ENCODE measurements at places on chromosomes 6 and 20.

DNA sequence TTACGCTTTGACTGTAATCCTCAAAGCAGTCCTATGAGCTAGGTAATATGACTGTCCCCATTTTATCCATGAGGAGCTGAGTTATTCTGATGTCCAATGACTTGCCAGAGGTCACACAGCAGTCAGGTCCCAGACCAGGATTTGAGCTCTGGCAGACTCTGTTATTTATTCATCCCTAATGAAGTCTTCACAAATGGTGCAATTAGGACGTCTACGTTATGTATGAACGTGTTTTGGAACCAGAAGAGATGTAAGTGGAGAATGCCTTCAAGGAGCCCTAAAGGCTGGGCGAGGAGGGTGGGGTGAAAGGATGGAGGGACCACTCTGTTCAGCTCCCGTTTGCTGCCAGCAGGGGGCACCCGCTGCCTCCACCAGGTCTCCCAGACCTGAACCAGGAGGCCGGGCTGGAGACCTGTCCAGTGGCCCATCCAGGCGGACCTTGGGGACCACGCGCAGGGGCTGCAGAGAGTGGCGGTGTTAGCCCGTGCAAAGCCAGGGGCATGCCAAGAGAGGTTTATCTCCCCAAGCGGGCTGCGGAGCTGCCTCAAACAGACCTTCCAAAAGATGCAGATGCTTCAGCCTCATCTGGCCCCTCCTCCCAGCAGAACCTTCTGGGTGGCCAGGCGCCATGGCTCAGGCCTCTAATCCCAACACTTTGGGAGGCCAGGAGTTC lies 15.2 kb upstream of the ZNF335 start:
- DNase-seq: peak; percentile 82

DNA sequence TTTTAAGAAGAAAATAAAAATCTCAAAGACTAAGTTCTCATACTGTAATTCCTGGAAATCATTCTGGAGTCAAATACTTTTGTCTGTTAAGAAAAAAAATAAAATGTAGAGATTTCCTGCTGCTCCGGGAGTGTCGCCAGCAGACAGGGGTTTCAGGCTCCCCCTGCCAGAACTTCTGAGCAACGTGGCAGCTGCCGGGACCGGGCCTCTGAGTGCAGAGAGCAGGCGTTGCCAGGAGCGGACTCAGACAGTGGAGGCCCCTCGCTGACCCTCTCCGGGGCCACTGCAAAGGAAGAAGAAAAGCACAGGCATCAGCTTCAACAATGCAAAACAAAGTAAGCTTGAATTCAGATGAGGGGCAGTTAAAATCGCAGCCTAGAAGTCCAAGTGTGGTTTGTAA lies 95.5 kb downstream of the THBS2 start:
- no peak for DNase-seq

- DNase-seq: no peak
Observed at GRCh38 chr6:118890997-118891790, 2.8 kb upstream of the ASF1A start.

DNA sequence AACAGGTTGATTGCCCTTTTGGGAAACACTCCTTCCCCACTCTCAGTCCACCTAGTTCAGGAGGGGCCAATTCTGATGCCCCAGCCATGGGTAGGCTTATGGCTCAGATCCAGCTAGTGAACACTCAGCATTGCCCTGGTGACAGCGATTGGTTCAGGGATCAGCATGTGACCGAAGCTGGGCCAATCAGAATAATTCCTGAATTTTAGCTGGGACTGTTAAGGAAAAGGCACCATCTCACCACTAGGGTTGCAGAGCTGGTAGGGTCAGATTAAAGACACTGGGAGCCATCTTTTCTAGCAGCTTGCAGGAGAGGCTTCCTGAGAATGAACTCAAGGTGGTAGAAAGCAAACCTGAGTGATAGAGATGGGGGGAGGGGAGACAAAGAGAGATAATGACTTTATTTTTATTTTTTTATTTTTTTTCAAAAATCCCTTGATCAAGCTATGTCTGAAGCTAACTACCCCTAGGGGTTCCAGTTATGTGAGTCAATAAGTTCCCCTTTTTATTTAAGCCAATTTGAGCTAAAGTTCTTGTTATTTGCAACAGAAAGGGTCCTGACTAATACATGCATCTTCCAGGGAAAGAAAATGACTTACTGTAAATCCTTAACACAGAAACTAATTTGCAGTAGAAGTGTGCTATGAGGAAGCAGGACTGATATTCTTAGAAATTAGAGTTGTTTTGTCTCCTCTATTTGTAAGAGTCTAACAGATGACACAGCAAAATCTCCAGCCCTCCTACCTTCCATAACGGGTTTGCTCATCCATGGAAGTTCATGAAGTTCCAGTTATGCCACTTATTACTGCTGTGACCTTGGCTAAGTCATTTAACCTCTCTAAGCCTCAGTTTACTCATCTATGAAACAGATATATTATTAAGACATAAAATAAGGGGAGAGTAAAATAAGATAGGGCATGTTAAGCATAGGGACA lies 44.7 kb downstream of the EYA2 start:
- no peak for DNase-seq

- no peak for DNase-seq
Observed at GRCh38 chr20:19129306-19129705, 83.1 kb upstream of the SLC24A3 start.
